ENCODE measurements at places on chromosomes 12 and 14.

- DNase-seq = no peak
These were observed 90.4 kb downstream of the RBM19 start for GRCh38 chr12:113875691-113876090.

- no peak for DNase-seq
These were observed 69.1 kb downstream of the C14orf132 start for GRCh38 chr14:96108061-96108795.

DNA sequence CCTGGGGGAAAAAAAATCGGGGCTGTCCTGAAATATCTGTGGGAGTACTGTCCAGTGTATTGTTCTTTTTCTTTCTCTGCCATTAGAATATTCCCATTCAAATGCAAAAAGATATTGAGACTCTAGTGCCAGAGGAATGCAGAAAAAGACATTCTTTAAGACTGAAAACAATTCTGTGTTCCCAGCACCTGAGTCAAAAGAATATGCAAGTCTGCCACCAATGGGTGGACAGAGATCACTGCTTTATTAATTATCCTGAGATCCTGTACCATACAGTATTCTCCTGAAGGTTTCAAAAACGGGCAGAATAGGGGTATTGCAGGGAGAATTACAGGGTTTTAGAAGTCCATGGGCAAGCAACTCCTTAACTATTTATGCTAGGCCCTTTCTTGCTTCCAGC, 361.8 kb downstream of the C12orf50 start:
- no peak for DNase-seq

- DNase-seq = no peak
These were observed 13.5 kb downstream of the KMT5A start for GRCh38 chr12:123397400-123397799.

- no peak for DNase-seq
These were observed 67.2 kb downstream of the FERMT2 start for GRCh38 chr14:52883658-52884057.

- no peak for DNase-seq
These were observed 17.5 kb upstream of the ATF1 start for GRCh38 chr12:50746431-50746830.

- no peak for DNase-seq
These were observed 82.1 kb upstream of the TRAF3 start for GRCh38 chr14:102695167-102695555.

DNA sequence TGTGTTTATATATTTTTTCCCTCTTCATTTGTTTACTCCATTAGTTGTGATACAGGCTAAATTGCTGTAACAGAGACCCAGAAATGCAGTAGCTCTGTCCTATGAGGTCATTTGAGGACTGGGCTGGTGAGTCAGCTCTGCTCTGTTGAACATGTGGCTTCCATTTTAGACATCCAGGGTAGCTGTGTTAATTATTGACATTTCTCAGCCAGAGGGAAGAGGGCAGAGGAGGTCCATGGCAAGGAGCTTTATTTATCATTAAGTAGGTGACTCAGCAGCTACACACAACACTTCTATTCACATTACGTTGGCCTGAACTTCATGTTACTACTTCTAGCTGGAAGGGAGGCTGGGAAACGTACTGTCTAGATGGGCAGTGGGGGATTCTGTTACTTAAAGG, 85.4 kb downstream of the PTCSC3 start:
- DNase-seq = no peak
